Stimulated activated CD4-positive, alpha-beta T cell treated with anti-CD3 and anti-CD28 coated beads, Interleukin-1b, Interleukin-23, amount 100 ng/mL, for 24 hours (primary cell): ENCODE measurements at places on chromosomes 3 and 15.

GRCh38 chr15:39706206-39706605, 76.4 kb downstream of the FSIP1 start:
- no peak for DNase-seq

DNA sequence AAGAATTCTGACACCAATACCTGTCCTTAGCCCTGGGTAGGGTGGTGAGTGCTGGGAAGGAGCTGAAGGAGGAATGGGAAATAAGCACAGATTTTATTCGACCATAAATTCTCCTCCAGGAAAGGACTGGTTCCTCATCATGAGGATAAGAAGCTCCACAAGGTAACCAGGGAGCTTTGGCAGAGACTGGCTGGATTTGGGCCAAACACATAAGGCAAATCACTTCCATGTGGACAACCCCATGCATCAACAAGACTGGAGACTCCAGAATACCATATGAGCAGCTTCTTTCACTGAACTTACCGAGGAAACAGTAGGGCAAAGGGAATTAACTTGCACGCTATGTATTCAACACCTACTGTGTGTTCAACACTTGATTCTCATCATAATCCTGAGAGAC, 312.5 kb downstream of the NTRK3 start:
- no peak for DNase-seq

DNA sequence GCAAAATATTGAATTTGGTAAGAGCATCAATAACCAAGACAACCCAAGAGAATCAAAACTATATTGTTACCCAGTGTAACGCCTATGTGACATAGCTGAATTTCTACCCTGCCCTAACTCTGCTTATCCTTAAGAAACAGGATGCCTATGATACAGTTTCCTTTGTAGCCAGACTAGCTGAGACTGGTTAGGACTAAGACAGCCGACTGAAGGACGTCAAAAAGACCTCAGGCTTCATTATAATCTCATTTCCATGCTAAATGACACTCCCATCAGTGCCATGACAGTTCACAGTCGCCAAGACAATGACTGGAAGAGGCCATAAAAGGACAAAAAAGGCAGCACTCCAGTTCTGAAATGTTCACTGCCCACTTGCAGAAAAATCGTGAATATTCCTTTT, 66.8 kb downstream of the GBE1 start:
- DNase-seq: no peak

GRCh38 chr15:84666373-84666772, 8.4 kb upstream of the NMB start:
- DNase-seq: no peak

- DNase-seq: no peak
Measured at GRCh38 chr3:166186003-166186402, 348.8 kb upstream of the BCHE start.

DNA sequence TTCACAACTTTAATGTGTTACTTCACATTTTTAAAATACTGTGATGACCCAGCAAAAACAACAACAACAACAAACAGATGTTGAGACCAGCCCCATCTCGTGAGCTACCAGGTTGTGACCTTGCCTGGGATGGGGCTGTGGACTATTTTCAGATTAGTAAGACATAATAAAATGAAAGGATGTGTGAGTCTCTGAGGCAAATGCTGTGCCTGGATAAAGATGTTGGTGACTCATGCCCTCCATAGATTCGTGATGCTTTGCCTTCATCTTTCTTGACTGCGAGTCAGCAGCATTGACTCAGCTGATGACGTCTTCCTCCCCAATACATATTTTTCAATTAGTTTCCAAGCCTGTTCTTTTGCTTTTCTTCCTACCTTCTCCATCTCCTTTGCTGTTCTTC, 453.0 kb upstream of the CFAP20DC start:
- peak; percentile 29 for DNase-seq

GRCh38 chr3:163315786-163316185, 1762.5 kb downstream of the SI start:
- DNase-seq: no peak

DNA sequence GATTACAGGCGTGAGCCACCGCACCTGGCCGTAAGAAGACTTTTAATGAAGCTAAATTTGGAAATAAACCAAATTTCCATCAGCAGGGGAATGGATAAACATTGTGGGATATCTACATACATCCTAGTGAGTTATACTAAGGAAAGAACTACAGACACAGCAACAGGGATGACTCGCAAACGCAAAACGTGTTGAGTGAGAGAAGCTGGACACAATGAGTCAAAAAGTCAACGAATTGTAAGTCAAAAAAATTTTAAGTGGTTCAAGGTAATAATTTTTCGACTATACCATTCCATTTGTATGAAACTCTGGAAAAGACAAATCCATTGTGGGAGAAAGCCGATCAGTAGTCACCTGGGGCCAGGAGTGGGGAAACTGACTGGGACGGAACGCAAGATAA, 19.9 kb downstream of the PLA2G4F start:
- DNase-seq: no peak

- DNase-seq: no peak
Measured at GRCh38 chr3:161559177-161559998, 62.8 kb downstream of the OTOL1 start.

DNA sequence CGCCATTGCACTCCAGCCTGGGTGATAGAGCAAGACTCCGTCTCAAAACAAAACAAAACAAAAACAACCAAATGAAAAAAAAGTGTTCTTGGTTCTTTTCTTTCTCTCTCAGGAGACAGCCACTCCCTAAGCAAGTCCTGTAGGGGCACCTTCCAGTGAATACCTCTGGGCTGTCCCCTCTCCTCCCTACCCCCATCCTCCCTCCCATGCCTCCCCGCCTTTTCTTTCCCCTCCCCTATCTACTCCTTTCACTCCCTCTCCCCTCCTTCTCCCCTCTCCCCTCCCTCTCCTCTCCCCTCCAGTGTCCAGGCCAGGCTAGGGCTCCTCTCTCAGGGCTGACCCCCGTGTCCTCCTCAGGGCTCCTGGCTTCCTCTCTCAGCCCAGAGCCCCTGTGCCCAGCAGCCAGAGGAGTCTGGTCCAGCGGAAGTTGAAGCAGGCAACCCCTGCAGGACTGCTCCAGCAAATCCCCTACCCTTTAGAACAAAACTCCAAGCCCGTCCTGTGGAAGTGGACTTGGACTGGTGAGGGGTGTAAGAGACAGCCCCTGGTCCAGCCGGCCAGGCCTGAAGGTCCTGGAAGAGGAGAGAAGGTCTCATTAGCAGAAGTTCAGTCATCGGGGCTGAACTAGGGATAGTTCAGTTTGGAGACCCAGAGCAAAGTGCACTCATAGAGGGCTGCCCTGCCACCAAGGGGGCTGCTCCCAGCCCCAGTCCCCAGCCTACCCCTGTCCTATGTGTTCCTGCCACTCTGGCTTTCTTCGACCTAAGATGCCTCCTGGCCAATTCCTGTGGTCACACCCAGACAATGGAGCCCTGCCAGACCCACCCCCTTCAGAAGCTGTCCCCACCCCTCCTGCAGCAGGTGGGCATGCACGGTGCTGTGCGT, 79.8 kb upstream of the IQSEC1 start:
- DNase-seq: no peak

- no peak for DNase-seq
Measured at GRCh38 chr3:177150218-177150916, 46.9 kb downstream of the TBL1XR1 start.

GRCh38 chr3:63927422-63928280, 15.5 kb upstream of the SCAANT1 start:
- no peak for DNase-seq

DNA sequence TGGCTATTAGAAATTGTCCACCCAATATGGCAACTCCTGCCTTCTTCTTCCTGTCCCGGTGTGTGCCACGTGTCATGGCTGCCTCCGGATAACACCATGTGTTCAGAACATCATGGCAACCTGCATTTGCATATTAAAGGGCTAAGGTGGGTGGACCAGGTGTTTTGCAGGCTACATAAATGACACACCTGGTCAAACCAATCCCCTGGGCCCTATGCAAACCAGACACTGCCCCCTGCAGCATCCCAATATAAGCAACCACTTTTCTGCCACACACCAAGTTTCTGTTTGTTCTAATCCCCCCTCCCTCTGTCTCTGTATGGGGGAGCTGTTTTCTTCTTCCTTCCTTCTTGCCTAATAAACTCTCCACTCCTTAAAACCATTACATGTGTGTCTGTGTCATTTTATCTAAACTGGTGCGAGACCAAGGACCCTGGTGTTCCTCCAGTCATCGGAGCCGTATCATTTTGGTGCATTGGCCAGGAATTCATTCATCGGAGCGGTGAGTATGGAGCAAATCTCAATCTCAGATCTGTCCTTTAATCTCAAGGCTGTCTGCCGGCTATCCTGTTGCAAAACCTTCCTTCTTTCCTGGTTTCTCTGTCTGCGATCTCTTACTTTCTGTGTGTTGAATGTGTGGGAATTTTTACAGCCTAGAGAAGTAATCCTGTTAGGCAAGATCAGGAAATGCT, 44.5 kb downstream of the NCEH1 start:
- DNase-seq: no peak

DNA sequence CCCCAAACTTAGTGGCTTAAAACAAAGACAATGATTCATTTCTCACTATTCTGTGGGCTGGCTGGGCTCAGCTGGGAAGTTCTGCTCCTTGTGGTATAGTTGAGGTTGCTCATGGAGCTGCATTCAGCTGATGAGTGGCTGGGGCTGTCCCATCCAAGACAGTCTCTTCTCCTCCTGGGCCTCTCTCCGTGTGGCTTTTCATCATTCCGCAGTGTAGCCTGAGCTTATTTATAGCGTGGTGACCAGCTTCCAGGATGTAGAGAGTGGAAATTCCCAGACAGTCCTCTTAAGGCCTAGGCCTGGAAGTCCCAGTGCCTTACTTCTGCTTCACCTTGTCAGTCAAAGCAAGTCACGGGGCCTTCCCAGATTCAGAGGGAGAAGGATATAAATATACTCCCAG, 136.7 kb upstream of the DAZL start:
- DNase-seq: no peak

GRCh38 chr3:13053420-13053819, 19.8 kb downstream of the IQSEC1 start:
- DNase-seq: no peak

DNA sequence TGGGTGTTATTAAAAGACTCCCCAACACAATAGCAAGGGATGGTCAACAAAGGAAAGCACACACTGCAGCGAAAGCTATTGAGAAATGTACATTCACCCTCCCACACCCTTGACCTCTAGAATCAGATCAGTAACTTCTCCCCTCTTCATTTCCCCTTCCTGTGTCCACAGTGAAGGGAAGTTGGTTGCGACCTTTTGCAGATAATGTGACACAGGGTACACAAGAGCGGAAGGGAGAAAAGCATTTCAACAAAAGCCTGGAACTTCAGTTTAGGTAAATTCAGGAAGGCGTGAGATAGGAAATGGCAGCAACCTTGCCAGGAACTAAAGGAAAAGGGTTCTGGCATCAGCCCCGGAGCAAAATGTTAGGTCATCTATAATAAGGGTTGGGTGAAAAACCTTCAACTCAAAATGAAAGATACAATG, 899.8 kb downstream of the MCTP2 start:
- DNase-seq: no peak

DNA sequence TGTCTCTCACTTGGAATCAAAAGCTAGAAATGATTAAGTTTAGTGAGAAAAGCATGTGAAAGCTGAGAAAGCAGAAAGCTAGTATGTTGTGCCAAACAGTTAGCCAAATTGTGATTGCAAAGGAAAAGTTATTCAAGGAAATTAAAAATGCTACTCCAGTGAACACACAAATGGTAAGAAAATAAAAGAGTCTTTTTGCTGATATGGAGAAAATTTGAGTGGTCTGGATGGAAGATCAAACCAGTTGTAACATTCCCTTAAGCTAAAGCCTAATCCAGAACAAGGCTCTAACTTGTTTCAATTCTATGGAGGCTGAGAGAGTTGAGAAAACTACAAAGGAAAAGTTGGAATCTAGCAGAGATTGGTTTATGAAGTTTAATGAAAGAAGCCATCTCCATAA, 11.8 kb downstream of the ADGRG7 start:
- no peak for DNase-seq

DNA sequence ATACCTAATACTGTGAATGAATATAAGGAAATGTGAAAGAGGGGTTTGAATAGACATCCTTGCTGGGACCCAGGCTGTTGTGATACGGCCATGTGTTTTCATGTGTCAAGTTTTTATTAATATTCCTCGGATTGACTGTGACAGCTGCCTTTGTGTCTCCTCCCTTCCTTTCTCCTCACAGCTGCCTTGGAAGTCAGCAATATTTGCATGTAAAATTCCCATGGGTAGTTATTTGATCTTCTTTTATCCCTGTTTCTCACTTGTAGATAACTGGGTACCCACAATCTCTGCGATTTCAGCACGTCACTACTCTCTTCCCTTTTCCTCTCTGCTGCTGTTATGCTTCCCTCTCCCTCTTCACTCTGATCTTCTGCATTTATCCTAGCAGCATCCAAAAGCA, 9.4 kb downstream of the GPR156 start:
- DNase-seq: no peak

- DNase-seq: peak; percentile 57
Measured at GRCh38 chr3:133927540-133928066, 31.9 kb upstream of the RAB6B start.

DNA sequence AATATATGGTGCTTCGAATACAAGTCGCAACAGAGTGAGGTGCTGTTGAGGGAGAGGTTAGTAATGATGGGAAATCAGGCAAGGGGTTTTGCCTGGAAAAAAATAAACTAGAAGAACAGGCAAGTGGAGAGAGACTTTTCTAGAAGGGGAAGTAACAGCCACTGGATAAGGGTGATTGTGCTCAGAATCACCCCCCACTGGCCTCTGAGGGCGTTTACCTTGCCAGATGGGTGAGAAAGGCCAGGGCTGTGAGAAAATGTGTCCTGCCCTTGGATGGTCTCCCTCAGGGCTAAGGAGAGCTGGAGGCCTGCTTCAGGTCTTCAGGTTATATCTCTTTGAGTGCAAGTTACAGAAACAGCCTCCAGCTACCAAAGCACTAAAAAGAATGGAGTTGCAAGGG, 151.8 kb downstream of the MEX3B start:
- DNase-seq: no peak

GRCh38 chr15:81475471-81475870, 101.5 kb upstream of the TMC3 start:
- DNase-seq: no peak

DNA sequence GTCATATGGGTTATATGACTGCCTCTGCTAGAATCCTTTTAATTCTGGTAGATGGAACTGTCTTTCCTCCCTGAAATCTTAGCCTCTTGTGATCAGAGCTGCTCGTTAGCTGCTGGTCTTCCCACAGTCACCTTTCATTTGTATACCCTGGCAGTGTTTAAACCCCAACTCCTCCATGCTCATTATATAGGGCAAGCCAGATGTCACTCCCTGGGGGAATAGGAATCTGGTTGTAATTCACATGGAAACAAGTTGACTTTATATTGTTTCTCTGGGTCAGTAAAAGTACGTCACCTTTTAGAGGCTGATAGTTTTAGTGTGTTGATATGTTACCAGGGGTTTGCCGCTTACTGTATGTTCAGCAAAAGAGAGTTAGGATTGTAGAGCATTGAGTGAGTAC, 103.5 kb downstream of the ITPR1 start:
- DNase-seq: no peak

GRCh38 chr15:74345051-74345450, 22.4 kb downstream of the CYP11A1 start:
- DNase-seq: no peak

GRCh38 chr3:113070681-113071113, 79.9 kb downstream of the GTPBP8 start:
- no peak for DNase-seq

GRCh38 chr3:188437926-188438325, 284.0 kb downstream of the LPP start:
- DNase-seq: no peak

- no peak for DNase-seq
Measured at GRCh38 chr3:141239511-141240281, 8.1 kb downstream of the PXYLP1 start.
